ENCODE measurements at places on chromosomes 7 and 10.
A peak's percentile ranks its signal among the peaks of the same experiment; 100 is the strongest.

DNA sequence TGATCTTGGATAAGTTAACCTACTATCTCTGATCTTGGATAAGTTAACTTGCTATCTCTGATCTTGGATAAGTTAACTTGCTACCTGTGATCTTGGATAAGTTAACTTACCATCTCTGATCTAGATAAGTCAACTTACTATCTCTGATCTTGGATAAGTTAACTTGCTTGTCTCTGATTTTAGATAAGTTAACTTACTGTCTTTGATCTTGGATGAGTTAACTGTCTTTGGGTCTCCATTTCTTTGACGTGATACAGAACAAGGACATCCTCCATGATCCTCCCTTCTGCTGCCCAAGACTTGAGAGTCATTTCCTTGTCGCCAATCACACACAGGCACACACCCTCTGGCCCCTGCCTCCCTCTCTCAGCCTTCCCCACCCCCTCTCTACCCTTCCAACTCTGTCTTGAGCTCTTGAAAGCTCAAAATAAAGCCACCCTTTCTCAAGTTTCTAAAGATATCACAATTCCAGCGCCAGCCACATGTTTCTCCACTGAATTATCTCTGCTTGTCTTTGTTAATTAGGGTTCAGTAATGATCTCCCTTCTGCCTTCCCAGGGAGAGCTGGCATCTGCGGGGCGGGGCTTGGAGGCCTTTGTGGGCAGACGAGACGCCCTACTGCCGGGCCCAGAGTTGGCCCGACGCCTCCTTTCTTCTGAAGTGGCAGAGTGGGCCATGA lies 85.1 kb upstream of the GTF2I start:
- DNase-seq = no peak

GRCh38 chr7:140512317-140513000 lies 33.2 kb upstream of the MKRN1 start:
- no peak for DNase-seq

GRCh38 chr10:26725837-26726727 lies 28.6 kb downstream of the PDSS1 start:
- no peak for DNase-seq

DNA sequence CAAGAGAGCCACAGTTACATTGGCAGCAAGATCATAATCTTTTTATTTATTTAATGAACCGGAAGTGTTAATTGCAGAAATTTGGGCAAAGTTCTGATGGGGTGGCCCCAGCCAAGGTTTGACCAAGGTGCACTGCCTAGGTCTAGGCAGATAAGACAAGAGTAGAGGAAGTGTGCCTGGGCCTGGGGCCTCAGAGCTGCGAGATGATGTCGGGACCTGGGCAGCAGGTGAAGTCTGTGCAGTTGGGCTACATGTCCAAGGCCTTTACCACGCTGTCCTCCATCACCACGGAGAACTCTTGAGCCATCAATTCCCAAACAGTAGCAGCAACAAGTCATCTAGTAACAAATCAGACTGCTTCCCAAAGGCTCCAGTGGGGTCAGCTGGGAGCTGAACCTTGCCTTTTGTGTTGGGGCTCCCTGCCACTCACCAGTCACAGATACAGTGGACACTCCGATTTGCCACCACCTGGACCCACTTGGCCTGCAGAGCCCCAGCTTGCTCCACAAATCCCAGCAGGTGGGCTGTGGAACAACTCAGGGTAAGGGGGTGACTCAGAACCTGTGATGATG lies 52.5 kb upstream of the COMTD1 start:
- no peak for DNase-seq

DNA sequence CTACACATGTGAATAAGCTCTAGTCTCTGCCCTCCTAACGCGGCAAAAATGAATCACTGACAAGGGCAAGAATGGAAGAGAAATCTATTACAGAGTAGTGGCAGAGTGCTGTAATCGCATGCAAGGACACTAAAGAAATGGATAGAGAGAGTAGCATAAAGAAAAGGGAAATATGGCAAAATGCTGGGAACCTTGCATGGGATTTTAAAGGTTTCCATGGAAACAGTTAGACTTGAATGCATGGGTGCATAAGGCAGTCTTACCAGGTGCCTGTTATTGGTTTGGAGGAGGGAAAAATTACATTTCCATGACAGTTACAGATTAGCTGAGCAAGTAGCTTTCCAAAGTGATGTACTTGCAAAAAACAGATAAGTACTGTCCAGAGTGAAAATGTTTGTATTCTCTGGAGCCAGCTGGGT lies 233.4 kb downstream of the PTN start:
- DNase-seq = no peak

- DNase-seq = peak; percentile 54
Measured at GRCh38 chr7:106681815-106682495, 21.0 kb upstream of the CCDC71L start.

- DNase-seq = no peak
Measured at GRCh38 chr7:92836489-92836999, at the start of gene CDK6. CDK6 (minus strand) TSS chr7:92836573; CDS start chr7:92833323, 3,250 bp downstream.

DNA sequence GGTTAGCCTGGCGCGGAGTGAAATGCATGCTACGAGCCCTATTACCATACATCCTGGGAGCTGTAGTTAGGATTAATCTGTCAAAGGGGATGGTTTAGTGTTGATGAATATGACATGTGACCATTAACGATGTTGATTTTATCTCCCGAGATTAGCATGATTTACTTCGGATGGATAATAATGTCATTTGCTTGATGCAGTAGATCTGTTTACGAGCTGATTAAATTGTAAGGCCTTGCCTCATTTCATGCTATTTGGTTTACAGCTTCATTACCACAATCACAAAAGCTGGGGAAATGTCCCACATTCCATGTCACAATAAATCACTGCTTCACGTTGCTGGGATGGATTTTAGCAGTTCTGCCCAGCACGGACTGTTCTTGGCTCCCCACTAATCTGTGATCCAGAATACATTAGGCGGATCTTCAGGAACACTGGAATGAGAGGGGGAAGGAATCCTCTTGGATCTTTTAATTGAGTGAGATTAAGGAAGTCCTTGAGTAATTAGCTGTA lies 22.3 kb downstream of the ZNF503 start:
- DNase-seq = no peak

GRCh38 chr10:103800089-103800488 lies 55.3 kb downstream of the SH3PXD2A start:
- no peak for DNase-seq

GRCh38 chr10:35889971-35890675 lies 248.0 kb upstream of the FZD8 start:
- no peak for DNase-seq

DNA sequence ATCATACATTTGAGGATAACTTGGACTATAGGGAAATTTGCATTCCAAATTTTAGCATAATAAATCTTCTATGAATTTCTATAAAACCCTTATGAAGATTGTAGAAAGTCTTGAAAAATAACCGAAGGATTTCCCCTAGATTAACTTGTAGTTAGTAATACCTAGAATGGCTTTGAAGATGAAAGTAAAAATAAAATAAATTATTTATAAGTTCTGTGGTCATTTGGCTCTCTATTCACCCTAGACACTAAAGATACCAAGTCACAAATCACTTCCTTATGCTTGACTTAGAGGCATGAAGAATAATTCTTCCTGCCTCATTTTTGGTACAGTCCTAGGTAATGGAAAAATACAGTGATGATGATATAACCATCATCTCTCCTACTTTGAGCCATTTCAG lies 79.3 kb downstream of the CSTF2T start:
- no peak for DNase-seq

GRCh38 chr7:24824896-24825295 lies 67.6 kb upstream of the GSDME start:
- DNase-seq = no peak

DNA sequence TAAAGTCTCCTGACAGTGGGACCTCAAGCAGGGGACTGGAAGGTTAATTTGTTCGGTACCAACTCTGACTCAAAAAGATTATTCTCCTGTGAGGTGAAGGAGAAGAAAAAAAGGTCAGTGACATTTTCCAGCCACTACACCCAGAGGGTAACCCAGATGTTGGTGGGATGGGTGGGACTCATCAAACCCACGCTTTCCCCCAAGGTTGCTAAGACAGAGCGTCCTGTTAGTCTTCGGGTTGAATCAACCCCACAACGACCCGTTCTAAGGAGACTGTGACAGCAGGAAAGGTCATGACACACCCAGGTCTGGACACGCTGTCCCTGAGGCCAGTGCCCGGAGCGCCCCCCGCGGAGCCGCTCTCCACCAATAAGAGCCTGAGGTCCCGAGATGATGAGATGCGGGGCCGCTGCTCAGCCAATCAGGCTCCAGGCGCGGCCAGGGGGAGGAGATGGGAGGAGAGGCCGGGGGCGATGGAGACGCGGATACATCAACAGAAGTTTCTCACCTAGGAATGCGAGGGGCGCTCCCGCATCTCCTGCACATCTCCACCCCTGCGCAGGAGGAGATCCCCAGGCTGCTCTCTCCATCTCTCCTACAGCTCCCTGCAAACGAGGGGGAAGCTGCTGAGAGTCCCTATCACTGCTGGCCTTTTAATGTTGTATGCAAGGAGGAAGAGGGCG lies at the start of gene WNT16:
TSS of gene WNT16 (plus strand) at position 493 of the 683 bp plus-strand sequence. CDS start 293 bp downstream, outside the sequence.
- no peak for DNase-seq

GRCh38 chr7:96284835-96285234 lies 37.1 kb downstream of the SLC25A13 start:
- no peak for DNase-seq

DNA sequence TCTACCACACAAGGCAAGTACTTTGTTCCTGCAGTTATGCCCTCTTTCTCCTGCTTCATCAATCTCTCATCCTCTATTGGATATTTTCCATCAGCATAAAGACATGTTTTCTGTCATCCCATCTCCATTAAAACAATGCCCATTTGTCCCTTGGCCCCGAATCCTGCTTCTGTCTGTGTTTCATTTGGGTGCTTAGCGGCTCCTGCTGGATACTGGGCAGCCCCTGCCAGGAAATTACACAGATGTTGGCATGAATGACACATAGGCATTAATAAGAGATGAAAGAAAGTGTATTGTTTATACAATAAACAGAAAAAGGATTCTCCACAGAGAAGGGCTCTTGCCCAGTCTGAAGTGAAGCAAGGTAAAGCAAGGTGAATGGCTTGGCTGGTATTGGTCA lies 765.3 kb downstream of the REEP3 start:
- DNase-seq = no peak

DNA sequence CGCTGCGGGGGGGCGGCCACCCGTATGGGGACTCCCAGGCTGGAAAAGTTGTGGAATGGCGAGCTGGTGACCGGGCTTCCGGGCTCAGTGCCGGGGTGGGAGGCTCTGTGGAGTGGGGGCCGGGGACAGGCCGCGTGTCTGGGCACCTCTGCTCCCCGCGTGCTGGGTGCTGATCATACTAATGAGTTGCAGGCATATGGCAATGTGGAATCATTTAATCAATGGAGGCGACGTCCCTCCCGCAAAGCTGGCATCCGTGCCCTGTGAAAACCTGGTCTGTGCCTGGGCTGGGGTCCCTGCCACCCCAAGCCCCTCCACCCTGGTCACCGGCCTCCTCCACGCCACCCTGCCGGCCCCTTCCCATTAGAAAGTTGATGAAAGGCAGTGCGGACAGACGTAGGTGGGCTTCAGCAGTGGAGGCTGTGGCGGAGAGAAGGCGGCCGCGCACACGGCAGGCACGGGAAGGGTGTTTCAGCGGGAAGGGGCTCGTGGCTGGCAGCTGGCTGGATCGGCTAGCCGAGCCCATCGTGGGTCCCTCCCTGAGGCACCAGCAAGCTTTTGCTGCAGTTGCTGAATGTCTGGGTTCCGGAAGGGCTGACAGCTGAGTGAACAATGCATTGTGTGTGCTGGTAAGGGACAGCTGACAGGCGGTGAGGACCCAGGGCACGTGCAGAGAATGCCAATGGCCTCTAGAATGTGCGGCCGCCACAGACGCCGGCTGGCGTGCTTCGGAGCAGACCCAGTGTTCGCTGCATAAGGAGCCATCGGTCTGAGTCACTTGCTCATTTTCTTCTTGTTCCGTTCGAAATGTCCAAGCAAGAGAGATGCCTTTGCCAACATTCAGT lies 1.5 kb downstream of the ADGRA1 start:
- DNase-seq = no peak

DNA sequence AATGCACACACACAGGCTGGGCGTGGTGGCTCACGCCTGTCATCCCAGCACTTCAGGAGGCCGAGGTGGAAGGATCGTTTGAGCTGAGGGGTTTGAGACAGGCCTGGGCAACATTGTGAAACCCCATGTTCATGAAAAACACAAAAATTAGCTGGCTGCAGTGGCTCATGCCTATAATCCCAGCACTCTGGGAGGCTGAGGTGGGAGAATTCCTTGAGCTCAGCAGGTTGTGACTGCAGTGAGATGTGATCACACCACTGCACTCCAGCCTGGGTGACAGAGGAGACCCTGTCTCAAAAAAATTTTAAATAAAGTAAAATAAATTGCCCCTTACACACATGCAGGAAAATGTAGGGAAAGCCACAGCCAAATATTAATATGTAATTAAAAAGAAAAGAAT lies 44.1 kb downstream of the RNF32 start:
- DNase-seq = no peak

GRCh38 chr10:78627254-78627795 lies 441.4 kb upstream of the ZMIZ1 start:
- DNase-seq = no peak

DNA sequence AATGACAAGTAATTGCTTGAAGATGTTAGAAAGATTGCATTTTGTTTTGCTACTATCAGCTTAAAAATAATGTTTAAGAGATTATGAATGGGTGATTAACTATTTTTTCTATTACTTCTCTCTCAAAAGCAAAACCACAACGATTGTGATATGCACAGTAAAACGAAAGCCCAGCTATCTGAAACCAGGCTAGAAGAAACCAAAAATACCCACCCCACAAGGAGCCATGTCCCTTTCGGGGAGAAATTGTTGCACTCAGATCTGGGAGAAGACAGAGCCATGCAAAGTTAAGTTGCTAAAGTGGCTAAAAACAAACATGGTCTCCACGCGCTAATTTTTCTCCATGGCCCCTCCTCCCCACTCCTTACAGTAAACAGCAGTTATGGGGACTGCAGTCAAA lies 173.6 kb downstream of the RPS24 start:
- no peak for DNase-seq

DNA sequence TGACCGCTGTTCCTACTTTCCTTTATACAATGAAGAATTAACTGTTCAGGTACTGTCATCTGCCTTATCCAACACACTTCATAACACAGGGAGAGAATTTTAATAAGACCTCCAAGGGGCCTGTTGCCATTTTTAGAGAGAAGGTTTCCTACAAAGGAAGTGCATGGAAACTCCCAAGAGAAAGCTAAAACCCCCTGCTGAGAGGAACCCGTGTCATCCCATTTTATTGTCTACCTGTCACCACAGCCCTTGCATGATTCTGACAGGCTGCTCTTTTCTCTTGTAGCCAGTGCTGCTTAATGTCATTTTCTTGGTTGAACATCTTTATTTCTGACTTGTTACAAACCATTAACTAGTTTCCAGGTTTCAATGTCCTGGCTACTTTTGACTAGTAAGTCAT lies 98.4 kb downstream of the SNX10 start:
- no peak for DNase-seq

- no peak for DNase-seq
Measured at GRCh38 chr7:116200963-116201362, 9.4 kb upstream of the TES start.

GRCh38 chr10:112738606-112739591 lies 211.1 kb upstream of the TCF7L2 start:
- no peak for DNase-seq

DNA sequence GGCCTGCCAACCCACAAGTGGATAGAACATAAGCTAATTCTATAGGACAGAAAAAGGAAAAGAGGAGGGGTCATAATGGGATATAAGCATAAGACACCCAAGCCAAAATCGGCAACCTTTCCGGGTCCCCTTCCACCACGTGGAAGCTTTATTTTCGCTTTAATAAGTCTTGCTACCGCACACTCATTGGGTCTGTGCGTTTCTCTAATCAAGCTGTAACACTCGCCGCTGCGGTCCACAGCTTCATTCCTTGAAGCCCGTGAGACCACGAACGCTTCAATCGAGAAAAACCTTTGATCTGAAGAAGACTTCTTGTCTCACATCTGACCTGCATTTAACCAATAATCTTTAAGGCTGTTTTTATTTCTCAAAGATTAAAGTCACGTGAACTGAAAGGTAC lies 35.8 kb upstream of the HECW1 start:
- DNase-seq = no peak

Data from GM04503 (cell line).